ENCODE measurements at places on chromosomes 3 and 15.

DNA sequence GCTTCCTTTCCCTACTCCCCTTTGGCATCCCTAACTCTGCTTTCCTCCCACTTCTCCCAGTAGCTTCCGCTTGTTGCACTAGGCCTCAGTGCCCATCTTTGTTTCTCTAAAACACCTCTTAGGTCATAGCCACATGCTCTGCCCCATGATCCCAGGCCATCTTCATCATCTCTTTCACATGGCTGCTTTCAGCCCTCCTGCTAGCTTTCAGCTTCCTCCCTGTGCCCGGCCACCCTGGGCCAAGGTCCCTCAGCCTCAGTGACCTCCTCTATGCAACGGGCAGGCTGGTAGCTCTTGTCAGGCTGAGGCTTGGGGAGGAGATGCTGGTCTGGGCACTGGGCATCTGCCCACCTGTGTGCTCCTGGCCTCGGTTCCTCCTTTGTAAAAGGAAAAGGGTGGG lies 2.3 kb downstream of the PLEKHO2 start:
- DNase-seq, result no peak

DNA sequence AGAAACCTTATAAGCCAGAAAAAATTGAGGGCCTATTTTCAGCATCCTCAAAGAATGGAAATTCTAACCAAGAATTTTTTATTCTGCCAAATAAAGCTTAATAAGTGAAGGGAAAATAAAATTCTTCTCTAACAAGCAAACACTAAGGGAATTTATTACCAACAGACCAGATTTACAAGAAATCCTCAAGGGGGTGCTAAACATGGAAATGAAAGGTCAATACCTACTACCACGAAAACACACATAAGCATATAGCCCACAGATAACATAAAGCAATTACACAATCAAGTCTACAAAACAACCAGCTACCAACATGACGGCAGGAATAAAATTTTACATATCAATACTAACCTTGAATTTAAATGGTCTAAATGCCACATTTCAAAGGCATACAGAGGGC lies 883.5 kb downstream of the SI start:
- no peak for DNase-seq

GRCh38 chr15:45287390-45287956 lies 35.4 kb downstream of the SLC28A2 start:
- DNase-seq, result no peak

- no peak for DNase-seq
These were observed 388.7 kb downstream of the FOXP1 start for GRCh38 chr3:71194785-71195184.

GRCh38 chr15:68309024-68309423 lies 31.5 kb downstream of the FEM1B start:
- no peak for DNase-seq

DNA sequence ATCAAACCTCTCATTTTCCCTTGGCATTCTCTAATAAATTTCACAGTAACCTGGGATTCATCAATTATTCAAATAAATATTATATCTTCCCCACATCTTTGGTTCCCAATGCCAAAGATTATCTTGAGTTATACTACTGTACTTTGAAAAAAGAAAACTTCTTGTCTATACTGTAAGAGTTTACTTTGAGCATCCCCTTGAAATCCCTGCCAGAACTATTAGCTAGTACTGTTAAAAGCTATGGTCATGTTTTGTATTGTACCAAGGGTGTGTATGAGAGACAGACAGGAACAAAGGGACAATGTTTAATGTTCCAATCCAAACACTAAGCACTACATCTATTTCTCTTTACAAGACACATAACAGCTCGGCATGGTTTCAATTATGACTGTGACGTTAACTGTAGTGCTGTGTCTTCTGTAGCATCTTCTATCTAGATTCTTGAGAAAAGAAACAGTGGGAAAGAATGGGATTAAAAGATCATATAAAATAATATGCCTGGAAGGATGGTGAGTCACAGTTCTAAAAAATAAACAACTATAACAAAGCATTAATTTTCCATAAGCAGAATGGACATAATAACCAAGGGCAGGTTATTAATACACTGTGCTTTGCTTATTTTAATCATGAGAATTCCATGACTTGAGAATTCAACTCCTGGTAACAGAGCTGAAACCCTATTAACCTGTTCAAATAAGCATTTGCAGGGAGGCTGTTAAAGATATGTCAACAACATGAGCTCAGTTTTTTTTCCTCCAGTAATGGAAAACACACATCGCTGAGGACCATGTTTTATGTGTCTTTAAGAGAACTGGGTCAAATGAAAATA lies 71.1 kb downstream of the ALDH1A2 start:
- DNase-seq, result peak; percentile 31

DNA sequence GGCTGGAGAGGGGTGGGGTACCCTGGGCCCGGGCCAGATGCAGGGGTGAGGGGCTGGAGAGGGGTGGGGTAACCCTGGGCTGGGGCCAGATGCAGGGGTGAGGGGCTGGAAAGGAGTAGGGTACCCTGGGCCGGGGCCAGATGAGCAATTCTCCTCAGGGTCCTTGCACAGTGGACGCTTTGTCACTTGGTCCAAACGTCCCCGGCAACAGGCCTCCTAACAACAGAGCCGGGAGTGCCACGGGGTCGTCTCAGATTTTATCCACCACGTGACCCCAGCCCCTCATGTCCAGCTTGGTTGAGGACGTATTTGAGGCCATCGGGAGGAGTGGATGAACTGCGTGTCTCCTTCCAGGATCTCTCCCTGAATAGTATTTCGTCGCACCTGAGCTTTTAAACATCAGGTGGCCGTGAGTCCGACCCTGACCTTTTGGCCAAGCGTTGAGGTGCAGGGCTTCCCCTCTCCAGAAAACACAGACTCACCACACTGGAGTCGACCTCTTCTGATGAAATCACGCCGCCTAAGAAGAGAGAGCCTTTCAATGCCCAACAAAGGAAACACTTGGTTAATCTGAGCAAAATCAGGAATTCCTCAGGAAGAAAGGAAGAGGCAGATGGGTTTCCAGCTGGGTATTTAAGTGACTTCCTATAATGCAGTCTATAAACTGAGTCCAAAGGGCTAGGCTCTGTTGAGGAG lies 12.8 kb upstream of the LRRC15 start:
- no peak for DNase-seq

DNA sequence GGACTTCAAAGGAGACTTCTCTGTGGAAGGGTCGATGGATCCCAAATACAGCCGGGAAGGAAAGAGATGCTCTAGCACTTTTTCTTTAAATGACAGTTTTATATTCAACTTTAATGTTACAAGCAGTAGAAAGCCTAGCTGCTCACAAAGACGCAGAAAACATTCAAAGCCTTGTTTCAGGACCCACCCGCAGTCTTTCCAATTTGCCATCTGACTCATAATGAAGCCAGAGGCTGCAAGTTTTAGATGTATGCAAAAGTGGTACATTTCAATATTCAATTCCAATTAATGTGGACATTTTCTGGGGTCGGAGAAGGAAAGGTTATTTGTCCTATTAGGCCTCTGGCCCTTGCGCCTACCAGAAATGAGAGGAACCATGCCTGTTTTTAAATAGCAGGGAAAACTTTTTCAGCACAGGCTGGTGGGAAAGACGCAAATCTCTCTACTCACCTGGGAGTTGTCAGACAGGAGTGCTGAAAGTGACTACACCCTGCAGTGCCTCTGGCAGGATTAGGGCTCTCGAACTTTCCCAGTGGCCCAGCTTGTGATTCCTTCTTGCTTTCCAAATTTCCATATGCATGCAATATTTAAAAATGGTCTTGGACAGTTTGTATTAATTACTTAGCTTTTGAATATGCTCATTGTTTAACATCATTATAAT lies 117.4 kb upstream of the MBNL1 start:
- DNase-seq, result peak; percentile 33

DNA sequence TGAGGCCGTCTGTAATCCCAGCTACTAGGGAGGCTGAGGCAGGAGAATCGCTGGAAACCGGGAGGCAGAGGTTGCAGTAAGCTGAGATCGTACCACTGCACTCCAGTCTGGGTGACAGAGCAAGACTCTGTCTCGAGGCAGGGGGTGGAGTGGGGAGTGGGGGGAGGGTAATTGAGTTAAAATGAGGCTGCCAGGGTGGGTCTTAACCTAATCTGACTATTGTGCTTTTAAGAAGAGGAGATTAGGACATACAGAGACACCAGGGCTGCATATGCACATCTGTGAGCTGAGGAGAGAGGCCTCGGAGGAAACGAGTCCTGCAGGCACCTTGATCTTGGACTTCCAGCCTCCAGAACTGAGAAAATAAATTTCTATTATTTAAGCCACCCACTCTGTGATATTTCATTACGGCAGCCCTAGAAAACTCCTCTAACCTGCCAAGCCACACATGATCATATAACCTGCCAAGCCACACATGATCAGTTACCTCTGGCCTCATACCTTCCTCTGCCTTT lies 197.0 kb downstream of the THSD4 start:
- no peak for DNase-seq
